ENCODE measurements at places on chromosomes 5 and 9.

GRCh38 chr9:131432597-131433301 lies 38.9 kb downstream of the PRRC2B start:
- no peak for DNase-seq

- no peak for DNase-seq
These were observed 353.7 kb upstream of the ACTBL2 start for GRCh38 chr5:57836331-57836730.

DNA sequence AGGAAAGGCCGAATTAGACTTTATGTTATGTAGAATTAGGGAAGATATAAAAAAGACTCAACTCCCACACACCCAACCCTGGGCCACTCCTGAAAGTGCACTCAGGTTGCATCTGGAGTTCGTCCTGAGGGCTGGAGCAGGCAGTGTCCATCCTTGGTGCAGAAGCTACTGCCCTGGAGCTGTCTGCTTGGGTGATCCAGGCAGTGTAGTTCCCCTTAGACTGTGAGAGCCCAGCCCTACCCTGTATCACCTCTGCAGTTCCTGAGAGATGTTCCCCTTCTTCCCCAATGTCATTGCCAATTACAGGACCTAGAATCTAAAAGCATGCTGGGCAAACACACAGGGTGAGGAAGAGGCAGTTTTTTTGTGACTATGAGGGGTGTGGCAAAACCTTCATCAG lies 368.3 kb upstream of the ST8SIA4 start:
- no peak for DNase-seq

DNA sequence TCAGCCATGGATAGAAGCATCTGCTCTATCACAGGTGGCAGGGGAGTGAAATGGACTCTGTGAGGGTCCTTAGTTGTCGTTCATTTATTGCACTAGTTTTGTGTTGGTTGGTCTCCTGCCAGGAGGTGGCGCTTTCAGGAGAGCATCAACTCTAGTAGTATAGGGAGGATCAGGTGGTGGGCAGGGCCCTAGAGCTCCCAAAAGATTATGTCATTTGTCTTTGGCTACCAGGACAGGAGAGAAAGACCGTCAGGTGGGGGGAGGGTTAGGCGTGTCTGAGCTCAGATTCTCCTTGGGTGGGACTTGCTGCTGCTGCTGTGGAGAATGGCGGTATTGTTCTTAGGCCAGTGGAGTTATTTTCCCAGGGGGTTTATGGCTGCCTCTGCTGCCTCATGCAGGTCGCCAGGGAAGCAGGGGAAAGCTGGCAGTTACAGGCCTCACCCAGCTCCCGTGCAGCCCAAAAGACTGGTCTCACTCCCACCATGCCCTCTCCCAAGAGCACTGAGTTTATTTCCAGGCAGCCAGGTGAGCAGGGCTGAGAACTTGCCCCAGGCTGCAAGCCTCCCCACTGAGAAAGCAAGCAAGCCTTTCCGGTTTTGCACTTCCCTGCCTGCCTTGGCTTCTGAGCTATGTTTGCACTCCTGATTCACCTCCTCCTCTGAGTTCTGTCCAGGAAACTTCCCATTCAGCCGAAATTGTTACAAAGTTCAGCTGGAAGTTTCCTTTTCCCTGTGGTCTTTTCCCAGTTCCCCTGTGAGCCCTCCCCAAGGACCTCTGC lies 317.3 kb downstream of the TAF11L14 start:
- DNase-seq, result no peak

DNA sequence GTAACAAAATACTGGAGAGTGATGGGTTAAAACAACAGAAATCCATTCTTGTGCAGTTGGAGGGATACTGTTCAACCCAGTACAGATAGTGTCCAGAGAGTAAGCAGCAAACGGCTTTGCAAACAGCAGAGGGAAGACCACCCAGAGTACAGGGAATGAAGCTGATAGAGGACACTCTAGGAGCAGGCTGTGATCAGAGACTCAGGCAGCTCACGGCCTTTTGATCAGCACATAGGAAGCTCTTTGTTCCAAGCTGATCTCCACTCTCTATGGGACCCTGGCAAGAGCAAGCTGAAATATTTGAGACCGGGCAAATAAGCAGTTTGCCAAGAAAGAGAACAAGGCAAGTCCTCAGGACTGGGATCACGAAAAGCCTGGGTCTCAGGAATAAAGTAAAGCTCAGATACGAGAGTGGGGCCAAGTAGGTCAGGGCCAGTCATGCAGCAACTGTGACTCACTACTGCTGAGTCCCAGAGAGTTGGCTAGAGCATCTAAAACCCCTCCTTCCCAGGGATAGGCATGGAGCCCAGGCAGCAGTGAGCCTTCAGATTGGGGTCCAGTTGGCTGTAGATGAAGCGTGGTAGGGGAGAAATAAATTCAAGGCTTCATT lies 52.4 kb downstream of the MELK start:
- DNase-seq, result no peak

DNA sequence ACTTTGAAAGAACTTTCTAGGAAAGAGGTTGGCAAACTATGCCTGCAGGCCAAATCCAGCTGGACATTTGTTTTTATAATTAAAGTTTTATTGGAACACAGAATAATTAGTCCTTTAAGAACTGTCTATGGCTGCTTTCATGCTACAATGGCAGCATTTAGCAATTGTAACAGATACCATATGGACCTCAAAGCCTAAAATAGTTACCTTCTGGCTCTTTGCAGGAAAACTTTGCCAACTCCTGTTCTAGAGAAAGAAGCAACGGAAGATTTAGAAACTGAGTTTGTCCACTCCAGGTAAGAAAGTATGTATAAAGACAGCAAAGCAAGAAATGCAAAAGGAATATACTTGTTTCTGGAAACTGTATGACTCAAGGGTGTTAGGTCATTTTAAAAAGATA lies 281.7 kb upstream of the TRPM3 start:
- DNase-seq, result no peak

DNA sequence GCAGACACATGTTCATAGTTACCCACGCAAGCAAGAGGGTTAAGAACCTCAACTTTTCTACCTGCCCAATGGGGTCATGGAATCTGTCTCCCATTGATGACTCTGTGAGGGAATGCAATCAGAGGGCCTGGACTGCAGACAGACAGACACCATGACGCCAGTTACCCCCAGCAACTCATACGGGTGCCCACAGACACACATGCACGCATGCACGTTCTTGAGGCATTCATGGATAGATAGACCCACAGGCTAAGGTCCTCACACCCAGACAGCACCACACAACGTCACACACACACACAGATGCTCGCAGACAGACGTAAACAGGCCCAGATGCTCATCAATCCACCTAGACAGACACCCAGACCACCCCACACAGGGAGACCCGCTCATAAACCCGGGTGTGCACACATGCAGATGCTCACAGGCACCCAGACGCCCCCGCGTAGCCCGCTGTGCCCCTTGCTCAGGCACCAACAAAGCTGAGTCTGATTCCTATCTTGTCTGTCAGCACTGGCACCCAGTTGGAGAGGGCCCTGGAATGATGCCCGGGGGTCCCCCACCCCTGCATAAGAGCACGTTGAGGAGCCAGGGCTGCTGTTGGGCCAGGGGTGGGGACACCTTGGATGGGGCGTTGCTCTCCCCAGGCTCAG lies 23.6 kb downstream of the LHX2 start:
- DNase-seq, result no peak

DNA sequence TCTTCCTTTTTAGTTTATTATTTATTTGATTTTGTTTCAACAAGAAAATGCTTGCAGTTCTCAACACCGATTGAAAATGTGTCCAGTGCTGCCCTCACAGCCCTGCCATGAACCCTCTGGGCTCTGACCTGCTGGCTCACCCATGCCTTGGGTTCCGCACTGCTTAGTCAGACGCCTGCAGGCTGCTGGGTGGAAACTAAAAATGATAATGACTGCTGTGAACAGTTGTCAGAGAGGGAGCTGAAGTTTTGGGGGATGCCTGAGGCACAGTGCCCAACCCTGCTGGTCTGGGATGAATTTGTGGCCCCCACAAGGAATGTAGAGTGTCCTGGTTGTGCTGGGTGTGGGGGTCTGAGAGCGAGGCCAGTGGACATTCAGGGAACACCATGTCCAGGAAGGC lies 22.2 kb upstream of the CFAP157 start:
- no peak for DNase-seq

DNA sequence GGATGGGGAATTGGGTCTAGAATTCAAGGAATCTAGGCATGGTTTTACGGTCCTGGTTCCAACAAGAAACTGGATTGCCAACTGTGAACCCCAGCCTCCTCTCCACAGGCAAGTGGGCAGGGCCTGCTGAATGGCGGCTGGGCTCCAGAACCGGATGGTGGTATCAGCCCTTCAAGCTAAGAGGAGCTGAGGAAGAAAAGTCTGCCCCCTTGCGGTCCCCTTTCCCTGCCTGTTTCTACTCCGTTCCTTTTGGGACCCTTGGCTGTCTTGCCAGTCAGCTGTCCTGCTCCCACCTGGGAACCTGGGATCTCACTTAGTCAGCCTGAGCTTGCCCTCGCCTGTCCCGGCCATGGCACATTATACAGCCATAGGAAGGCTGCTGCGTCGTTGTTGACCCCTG lies 234.4 kb upstream of the DAPK1 start:
- no peak for DNase-seq

GRCh38 chr5:94832685-94833084 lies 214.2 kb downstream of the SLF1 start:
- DNase-seq, result no peak

DNA sequence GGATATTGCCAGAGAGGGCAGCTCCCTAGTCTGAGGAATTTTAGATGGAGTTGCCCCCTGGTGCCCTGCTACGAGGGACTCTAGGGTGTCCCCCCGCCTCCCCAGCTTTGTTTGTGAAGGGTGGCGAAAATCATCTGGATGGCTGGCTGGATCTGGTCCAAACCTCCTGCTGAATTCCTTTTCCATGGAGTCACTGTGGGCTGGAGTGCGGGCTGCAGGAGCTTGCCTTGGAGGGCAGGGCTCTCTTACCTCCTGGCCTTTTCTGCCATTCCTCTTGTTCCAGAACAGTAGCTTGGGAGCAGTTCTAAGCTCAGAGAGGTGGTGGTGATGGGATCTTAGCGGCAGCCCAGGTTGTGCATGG lies 2.1 kb downstream of the SYNPO start:
- DNase-seq, result no peak

GRCh38 chr5:54704825-54705224 lies 187.3 kb downstream of the SNX18 start:
- no peak for DNase-seq

GRCh38 chr5:38835887-38836286 lies 9.9 kb upstream of the OSMR start:
- no peak for DNase-seq

- DNase-seq, result no peak
These were observed 540.2 kb upstream of the TRPC7 start for GRCh38 chr5:136905571-136905970.

DNA sequence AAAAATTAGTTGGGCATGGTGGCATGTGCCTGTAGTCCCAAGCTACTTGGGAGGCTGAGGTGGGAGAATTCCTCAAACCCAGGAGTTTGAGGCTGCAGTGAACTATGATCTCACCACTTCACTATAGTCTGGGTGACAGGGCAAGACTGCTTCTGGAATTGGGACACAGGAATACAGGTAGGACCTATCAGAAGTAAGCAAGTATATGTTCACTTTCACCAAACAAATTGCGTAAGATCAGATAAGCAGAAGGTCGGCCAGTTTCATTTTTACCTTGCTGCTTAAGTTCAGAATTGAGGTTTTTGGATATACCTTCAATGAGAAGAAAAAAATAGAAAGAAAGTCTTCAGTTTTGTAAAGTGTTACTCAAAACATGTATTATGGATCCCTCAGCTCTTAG lies 171.7 kb downstream of the MAT2B start:
- DNase-seq, result no peak

- DNase-seq, result peak; percentile 5
These were observed 3.7 kb upstream of the PAPPA start for GRCh38 chr9:116149844-116150243.

GRCh38 chr5:77993855-77994318 lies 217.7 kb upstream of the TBCA start:
- DNase-seq, result no peak

DNA sequence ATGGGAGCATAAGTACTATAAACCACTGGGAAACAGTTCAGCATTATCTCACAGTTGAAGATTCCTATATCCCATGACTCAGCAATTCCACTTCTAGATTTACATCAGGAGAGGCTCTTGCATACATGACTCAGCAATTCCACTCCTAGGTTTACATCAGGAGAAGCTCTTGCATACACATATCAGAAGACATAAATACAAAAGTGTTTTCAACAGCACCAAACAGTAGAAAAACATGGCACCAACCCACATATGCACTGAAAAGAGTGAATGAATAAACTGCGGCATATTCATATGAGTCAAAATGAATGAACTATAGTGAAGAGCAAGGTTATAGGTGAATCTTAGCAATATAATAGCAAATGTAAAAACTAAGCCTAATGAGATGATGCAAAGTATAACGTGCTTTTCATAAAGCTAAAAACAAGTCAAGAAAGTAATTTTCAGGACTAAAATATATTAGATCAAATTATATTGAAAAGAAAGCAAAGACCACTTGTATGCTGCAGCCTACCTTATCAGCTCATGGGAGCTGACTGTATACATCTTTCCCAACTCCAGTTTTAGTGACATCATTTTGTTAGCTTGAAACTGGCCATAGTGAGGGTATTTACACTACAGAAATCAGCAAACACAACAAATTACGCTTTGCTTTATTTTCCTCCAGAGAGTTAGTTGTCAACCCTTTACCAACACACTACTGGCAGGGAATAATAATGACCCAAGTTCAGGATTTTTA lies 95.8 kb downstream of the ANKRD18B start:
- peak; percentile 55 for DNase-seq

- peak; percentile 36 for DNase-seq
These were observed 1.3 kb downstream of the PSAT1 start for GRCh38 chr9:78298046-78298765.

DNA sequence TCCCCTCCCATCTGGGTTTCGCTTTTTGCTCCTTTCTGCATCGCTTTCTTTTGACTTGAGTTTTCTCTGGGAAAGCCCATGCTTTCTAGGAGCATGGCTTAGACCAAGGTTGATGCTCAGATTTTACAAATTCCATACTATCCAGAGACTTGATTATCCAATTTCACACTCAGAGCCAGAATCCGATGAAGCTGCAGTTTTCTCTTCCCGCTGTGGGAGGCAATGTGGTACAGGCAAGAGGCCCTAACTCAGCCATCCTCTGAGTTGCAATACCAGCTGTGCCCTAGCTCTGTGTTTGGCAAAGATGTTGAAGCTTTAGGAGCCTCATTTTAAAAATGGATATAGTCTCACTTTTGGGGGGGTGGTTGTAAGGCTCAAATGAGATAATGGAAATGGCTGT lies 85.1 kb downstream of the BRINP1 start:
- DNase-seq, result no peak

GRCh38 chr9:109442716-109443115 lies 55.4 kb downstream of the PTPN3 start:
- DNase-seq, result no peak

GRCh38 chr5:148113243-148113642 lies 49.5 kb downstream of the SPINK5 start:
- no peak for DNase-seq

DNA sequence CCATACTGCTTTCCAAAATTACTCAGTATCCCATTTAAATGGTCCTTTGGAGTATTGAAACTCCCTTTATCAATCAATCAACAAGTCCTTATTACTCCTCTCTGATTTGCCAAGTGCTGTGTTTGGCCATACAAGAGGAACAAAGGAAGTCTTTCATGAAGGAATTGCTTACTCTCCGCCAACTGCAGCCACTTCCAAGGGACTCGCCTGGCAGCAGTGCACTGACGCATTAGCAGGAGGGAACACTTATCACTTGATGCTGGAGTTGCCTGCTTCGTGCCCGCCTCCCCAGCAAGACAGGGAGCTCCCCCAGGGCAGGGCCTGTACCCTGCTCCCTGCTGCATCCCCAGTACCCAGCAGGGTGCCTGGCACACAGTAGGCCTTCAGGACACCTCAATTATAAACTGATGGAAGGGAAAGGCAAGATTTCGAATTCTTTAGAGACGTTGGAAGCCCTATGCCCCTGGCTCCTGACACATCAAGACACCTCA lies 97.9 kb downstream of the CRB2 start:
- DNase-seq, result no peak

Data from NCI-H510A treated with DMSO at 0.1 percent for 48 hours (cell line).